Spleen (tissue), 13 donors: ENCODE measurements at places on chromosomes 1 and 21. TPM values are rescaled to one million over a fixed set of nuclear protein-coding genes. Genes with fewer than 3 reads are reported as not detected.

The OLFML3 gene
- total RNA-seq, result 10.9 TPM

The RXFP4 gene
- total RNA-seq, result not detected

The BTBD8 gene
- total RNA-seq, result 3.7 TPM

The CYP4A22 gene
- total RNA-seq, result not detected

The RIMS3 gene
- 6.8 TPM for total RNA-seq

GRCh38 chr1:32972814-32973428 is 8.3 kb upstream of the RNF19B start:
- H3K4me1 ChIP-seq, result peaks cover 15% of the 10 kb centered on the region
- peak overlapping the region; percentile 41 for H3K4me3 ChIP-seq
- peaks cover 11% of the 10 kb centered on the region for H3K27me3 ChIP-seq
- H3K36me3 ChIP-seq, result no peaks in the 10 kb centered on the region
- DNase-seq, result peak; percentile 85

DNA sequence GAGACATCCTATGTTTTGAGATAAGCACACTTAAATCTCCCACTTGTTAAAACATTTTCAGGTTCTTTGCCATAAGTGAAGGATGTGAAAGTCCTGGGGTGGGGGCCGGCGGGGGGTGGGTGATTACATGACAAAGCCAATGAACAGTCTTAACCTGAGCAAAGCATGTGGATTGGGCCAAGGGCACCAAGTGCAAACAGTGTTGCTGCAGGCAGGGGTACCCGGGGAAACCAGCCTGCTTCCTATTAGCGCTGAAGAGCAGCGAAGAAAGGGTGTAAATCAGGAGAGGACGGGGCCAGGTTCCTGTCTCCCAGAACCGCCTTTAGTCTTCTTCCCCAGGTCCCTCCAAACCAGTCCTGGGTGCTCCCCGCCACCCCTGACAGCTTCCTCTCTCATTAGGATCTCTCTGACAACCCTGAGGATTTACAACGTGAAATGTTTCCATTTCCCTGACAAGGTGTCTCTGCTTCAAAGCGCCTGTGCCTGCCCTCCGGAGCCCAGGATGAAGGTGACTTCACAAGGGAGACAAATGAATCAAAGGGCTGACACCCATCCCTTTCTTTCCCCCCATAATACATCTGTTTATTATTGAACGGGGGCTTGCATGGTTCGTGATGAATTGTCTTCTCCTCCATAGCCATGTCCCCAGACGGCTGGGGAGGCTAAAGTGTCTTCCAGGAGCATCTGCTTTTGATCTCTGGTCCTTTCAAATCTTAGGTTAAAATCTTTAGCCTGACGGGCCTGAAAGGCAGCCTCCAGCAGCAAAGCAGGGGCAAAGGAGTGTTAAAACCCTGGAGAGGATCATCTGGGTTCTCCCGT is 109.5 kb downstream of the TRABD2B start:
- no peaks in the 10 kb centered on the region for H3K27me3 ChIP-seq
- H3K27ac ChIP-seq, result no peak overlapping the region
- H3K36me3 ChIP-seq, result no peaks in the 10 kb centered on the region
- DNase-seq, result no peak
- no peaks in the 10 kb centered on the region for H3K4me1 ChIP-seq

DNA sequence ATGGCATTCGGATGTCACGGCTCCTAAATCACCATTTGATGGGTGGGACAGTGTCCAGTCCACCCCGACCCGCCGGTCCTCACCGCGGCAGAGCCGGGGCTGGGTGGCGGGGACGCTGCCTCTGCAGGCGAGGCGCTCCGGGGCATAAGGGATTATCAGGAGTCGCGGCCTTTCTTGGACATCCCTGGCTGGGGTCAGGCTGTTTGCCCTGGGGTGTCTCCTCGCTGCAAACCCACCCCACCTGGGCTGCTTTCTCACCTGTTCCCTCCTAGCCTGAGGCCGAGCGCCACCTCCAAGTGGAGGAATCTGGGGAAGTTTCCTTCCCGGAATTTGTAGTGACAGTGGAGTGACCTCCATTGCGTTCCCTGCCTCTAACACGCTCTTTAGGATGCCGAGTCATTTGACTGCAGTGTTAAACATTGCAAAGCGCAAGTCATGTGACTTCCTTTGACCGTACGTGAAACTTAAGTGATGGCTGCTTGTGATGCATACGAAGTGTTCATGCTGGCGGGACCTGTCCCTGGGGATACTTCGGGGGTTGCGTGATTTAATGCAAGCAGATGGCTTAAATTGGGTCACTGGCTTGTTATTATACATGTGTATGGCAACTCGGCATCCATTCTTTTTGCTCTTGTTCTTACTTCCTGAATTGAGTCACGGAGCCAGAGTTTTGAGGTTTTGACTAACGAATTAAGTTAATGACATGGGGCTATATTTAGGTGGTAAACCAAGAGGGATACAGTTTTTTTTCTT is 536 bp downstream of the LGALS8 start:
- H3K27ac ChIP-seq, result peak overlapping the region; percentile 97
- DNase-seq, result no peak
- H3K36me3 ChIP-seq, result peaks cover 24% of the 10 kb centered on the region
- H3K4me1 ChIP-seq, result no peaks in the 10 kb centered on the region
- H3K4me3 ChIP-seq, result peak overlapping the region; percentile 93

DNA sequence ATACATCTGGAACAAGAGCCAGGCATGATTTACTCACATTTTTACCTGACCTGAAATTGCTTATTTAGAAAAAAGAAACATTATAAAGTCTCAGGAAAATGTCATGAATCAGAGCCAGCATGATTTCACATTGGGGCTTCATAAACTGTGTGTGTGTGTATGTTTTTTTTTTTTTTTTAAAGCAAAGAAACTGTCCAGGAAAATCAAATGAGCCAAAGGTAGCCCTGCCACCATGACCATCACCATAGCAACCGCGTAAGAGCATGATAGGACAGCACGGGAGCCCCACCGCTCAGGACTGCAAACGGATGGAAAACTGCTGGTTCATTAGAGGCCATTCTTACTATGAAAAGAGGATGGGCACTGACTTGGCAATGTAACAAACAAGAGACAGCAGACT is 139.2 kb downstream of the NTMT2 start:
- no peak overlapping the region for H3K4me3 ChIP-seq
- no peaks in the 10 kb centered on the region for H3K4me1 ChIP-seq
- H3K36me3 ChIP-seq, result no peaks in the 10 kb centered on the region
- no peak for DNase-seq

GRCh38 chr1:155934936-155935590 is 850 bp upstream of the KHDC4 start:
- DNase-seq, result no peak
- H3K4me1 ChIP-seq, result peaks cover 70% of the 10 kb centered on the region
- H3K36me3 ChIP-seq, result peaks cover 35% of the 10 kb centered on the region
- peak overlapping the region; percentile 90 for H3K27ac ChIP-seq
- peak overlapping the region; percentile 35 for H3K4me3 ChIP-seq
- no peaks in the 10 kb centered on the region for H3K27me3 ChIP-seq

DNA sequence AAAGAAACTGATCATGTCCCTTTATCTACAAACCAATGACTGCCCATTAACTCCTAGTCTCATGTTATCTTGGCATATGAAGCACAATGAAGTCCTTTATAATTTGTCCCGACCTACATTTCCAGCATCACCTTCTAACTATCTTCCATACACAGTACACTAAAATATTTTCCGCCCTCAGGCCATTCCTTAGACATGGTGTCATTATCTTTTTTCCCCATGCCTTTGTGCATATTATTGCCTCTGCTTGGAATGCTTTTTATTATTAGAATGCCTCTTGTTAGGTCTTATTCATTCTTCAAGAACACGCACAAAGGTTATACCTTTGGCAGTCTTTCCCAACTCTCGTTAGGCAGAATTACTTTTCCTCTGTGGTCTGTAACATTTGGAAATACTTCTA is 39.6 kb downstream of the ATG4C start:
- H3K4me3 ChIP-seq, result no peak overlapping the region
- H3K36me3 ChIP-seq, result peaks cover 38% of the 10 kb centered on the region
- no peak for DNase-seq

DNA sequence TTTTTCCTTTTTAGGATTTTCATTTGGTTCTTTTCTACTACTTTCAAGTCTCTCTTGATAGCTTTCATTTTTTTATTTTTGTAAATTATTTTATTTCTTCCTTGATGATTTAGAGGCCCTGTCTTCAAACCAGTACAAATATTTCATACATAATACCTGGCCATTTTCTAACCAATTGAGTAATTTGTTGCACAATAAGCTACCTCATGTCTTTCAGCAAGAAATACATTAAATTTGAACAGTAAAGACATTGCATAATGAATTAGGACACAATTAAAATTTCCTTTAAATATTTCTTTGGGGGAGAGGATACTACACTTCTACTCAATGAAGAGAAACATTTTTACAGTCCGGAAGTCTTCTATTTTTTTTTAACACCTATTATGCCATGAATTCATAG is 15.6 kb upstream of the COL9A2 start:
- no peak for DNase-seq
- H3K4me3 ChIP-seq, result no peak overlapping the region
- H3K36me3 ChIP-seq, result no peaks in the 10 kb centered on the region
- no peak overlapping the region for H3K27ac ChIP-seq
- H3K4me1 ChIP-seq, result no peaks in the 10 kb centered on the region
- H3K27me3 ChIP-seq, result no peaks in the 10 kb centered on the region

- H3K36me3 ChIP-seq, result no peaks in the 10 kb centered on the region
- peaks cover 6% of the 10 kb centered on the region for H3K4me1 ChIP-seq
- no peak for DNase-seq
- no peak overlapping the region for H3K4me3 ChIP-seq
These were observed 132.1 kb downstream of the RHOU start for GRCh38 chr1:228867108-228867950.

- peaks cover 11% of the 10 kb centered on the region for H3K36me3 ChIP-seq
- no peak overlapping the region for H3K4me3 ChIP-seq
- no peaks in the 10 kb centered on the region for H3K27me3 ChIP-seq
- DNase-seq, result no peak
- peaks cover 7% of the 10 kb centered on the region for H3K4me1 ChIP-seq
These were observed 53.1 kb downstream of the DOP1B start for GRCh38 chr21:36209626-36210171.

GRCh38 chr1:164701189-164701761 is 142.3 kb downstream of the PBX1 start:
- no peaks in the 10 kb centered on the region for H3K36me3 ChIP-seq
- H3K4me1 ChIP-seq, result no peaks in the 10 kb centered on the region
- no peaks in the 10 kb centered on the region for H3K27me3 ChIP-seq
